Stimulated activated CD8-positive, alpha-beta memory T cell treated with anti-CD3 and anti-CD28 coated beads, Interleukin-15, amount 100 ng/mL, for 1 hour (primary cell): ENCODE measurements at places on chromosomes 2 and 18.
A peak's percentile ranks its signal among the peaks of the same experiment; 100 is the strongest.

GRCh38 chr2:37665043-37665442 is 6.4 kb downstream of the CDC42EP3 start:
- DNase-seq, result no peak

- DNase-seq, result no peak
These were observed 163.0 kb downstream of the PRKCE start for GRCh38 chr2:45814488-45814887.

DNA sequence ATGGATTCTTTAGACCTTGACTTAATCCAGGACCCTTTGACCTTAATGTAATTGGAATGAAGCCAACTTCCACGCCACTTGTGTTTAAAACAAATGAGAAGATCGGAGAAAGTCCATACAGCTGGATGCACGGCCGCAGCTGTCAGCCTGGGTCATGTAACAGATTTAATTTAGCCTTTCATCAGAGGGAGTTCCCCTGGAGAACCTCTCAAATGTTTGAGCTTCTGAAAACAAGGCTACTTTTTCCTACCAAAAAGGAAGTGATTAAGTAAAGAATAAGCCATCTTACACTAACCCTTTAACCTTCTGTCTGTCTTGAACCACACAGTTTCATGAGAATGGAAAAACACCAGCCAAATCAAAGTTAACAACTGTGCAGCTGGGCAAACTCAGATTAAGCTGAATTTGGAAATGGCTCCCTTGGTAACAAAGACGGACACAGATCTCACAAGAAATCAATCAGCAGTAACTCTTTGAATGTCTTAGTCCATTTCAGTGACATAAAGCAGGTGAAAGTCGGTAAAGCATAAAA is 103.6 kb downstream of the DOCK10 start:
- no peak for DNase-seq

- no peak for DNase-seq
These were observed 61.1 kb upstream of the ACYP2 start for GRCh38 chr2:54054271-54054670.

DNA sequence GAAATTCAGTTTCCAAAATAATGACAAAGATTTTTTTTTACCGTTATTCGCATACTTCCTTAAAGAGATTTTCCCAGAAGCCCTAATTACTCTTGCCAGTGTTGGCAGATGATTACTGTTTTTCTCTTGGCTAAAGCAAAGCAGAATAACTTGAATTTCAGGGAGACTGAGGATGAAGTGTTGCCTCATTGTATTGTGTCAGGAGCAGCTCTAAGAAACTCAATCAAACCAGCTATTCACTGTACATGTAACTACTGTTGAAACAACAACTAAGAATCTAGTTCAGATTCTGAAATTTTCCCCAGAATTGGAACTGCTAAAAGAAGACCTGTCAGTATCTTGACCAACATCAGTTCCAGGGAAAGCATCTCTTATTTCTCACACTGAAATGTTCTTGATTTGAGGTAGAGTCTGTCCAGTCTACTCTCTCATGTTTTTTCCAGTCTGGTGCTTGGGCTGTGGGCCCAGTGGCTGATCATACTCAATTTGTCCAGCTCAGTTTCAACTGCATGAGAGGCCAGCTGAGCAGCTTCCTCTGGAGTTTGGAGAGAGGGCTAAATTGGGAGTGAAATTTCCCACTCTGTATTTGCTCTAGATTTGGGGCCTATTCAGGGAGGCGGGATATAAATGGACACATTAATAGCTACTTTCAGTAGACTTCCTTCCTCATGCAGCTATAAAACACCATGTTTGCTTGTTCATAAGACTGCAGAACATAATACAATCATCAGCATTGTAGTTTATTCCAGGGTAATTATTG is 78.5 kb downstream of the PPP1R1C start:
- no peak for DNase-seq

- no peak for DNase-seq
These were observed 21.6 kb downstream of the ASB1 start for GRCh38 chr2:238448031-238448955.

DNA sequence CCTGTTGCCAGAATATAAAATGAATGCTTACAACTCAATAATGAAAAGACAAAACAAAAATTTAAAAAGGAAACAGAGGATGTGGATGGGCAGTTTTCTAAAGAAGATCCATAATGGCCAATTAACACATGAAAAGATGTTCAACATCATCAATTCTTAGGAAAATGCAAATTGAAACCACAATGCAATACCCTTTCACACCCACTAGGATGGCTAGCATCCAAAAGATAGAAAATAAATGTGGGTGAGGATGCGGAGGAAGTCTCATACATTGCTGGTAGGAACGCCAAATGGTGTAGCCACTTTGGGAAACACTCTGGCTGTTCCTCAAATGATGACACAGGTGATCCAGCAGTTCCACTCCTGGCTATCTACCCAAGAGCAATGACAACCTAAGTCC is 130.5 kb downstream of the TNS1 start:
- DNase-seq, result no peak

DNA sequence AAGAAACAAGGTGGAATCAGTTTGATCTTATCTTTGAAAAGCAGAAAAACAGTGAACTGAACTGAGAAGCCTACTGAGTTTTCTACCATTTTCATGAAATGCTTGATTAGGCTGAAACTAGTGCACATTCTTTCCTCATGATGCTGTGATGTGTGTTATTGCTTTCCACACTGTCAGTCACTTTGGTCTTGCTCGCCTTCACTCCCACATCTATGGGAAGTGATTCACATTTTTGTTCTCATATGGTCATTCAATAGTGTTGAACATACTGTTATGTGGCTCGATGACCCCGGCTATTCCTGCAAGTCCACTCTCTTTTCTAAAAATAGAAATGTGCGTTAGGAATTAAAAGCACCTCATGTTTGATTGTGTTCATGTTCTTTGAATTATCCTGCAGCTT is 129.7 kb downstream of the TGIF1 start:
- no peak for DNase-seq

- no peak for DNase-seq
These were observed 10.0 kb upstream of the CRYBA2 start for GRCh38 chr2:219003267-219003634.

DNA sequence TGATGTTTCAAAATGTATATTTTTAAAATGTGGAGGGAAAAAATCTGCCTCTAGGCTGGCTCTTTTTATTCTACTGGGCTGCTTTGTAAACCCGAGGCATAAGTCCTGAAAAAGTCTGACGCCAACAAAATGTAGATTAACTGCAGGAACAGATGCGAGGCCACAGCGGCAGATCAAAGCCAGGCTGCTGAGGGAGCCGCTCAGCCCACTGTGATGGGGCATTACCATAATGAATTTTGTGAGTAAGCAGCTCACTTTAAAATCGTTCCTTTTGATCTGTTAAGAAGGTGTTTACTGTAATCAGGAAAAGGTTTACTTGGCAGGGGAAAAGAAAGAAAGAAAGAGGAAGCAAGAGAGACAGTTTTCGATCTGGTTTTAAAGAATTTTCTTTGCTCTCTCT is 269.0 kb downstream of the ICOS start:
- no peak for DNase-seq

DNA sequence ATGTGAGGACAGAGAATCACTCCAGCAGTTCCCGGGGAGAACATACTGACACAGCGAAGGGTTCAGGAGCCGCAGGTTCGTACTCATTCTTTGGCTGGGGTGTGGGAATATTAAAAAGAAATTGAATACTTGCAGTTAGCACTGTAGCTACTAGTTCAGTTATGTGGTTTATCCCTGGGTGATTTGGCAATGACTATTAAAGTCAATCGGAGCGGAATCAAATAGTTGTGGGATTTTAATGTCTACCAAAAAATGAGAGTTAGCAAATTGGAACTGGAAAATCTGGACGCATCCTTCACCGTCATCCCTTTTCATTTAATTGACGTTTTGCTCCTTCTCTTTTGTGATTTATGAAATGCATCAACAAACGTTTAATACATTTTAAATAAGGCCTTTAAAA is 50.8 kb downstream of the GBX2 start:
- no peak for DNase-seq

- DNase-seq, result peak; percentile 86
These were observed 44.7 kb downstream of the MRPS5 start for GRCh38 chr2:95076705-95077529.

DNA sequence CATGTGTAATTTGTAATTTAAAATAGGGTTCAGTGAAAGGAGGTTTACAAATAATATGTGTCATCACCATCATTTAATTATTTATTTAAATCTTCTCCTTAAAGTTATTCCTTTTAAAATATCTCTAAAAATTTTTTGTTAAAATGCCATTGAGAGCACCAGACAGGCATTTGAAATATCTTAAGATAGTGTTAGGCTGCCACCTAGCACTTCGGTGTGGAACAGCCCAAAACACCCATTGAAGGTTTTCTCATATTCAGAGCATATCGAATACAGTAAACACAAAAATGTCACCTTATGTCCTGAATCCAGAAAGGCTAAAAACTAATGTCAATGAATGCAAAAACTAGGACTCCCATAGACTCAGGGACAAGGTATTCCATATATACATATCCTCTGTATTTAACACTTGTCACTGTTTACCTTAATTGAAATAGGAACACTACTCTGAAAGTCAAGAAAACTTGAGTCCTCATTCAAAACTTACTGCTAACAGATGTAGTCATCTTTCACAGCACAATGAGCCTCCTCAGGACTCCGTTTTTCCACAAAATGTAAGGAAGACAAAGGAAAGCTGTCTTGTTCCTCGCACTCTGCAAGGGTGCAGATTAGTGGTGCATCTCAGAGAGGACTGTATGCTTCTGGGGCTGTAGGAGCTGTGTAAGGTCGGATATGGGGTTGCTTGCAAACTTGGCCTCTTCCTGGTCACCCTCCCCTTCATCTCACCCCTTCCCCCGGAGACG is 329.5 kb downstream of the PAX3 start:
- DNase-seq, result no peak

DNA sequence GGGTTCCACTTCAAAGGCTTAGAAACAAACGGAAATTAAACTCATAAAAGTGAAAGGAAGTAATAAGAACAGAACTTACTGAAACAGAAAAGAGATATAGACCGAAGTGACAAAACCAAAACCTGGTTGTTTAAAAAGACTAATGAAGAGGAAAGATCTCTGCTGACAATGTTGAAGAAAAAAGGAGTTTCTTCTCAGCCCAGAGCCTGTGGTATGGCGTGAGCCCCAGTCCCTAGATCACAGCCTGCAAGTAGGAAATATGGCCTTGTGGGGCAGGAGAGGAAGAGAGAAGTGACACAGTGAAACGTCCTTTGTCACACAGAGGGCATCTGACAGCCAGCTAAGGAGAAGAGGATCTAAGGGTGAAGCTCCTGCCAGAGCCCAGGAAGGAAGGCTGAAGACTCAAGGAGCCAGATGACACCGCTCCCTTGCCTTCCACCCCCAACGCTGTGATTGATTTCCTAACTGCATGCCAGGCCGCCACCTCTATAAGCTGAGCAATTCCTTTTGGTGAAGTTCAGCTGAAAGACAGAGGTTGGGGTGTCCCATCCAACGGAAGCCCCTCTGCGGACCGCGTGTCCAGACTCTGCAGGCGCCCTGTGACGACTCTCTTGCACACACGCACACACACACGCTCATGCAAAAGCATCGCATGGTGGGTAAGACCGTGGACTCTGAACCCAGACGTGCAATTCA is 141.1 kb downstream of the HDAC4 start:
- no peak for DNase-seq

- no peak for DNase-seq
These were observed 330.7 kb downstream of the MTX2 start for GRCh38 chr2:176599796-176600485.

DNA sequence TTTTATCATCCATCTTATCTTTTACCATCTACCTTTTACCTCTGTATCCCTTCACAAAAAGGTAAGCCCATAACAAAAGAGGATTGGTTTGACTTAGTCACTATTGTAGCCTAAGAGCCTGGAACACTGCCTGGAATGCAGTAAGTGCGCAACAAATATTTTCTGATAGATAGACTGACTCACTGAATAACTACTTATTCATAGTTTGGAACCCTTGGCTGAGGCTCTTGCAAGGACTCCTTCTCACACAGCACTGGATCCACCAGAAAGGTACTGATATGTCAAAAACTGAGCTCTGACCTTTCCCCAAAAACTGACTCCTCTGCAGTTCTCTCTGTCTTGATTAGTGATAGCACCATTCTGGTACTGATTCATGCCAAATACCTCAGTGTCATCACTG is 426.7 kb downstream of the SETBP1 start:
- no peak for DNase-seq

GRCh38 chr18:26226229-26227050 is at the start of gene TAF4B:
Gene TAF4B (plus strand): TSS chr18:26226445. CDS start chr18:26226934, 489 bp downstream.
- DNase-seq, result peak; percentile 84

DNA sequence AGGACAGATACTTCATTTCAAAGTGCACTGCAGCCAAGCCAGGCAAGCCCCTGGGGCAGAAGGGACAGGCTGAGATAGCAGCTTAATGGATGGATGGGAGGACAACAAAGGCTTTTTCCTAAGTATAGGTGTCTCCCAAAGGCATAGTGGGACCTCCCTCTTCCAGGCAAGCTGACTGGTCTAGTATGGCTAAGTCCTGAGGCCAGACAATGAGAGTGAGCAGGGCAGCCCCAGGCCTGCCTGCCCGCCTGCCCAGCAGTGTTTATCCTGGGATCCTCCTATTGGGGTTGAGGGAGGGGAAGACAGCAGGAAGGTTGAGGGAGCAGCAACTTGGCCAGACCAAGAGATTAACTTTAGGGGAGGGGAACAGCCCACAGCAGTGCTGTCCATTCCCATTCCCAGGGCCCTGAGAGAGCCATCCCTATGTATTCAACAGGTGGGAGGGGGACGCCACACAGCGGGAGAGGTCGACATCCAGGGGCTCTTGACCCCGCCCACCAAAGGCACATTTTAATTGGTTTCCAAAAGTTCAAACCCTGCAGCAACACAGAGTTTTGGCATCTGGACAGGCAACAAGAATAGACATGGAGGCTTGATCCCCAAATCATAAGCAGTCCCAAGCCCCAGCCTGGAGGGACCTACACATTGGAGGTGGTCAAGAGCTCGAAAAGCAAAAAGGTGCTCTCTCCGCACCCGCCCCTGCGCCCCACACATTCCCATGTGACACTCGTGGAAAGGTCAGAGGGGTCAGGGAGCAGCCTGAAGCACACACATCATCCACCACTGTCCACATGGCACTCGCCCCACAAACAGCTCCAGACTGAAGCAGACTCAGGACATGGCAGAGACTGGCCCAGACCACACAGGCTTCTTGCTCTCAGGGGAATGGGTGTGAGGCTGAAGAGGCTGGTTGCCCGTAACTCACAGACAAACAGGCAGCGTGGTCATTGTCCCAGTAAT is 2.9 kb upstream of the SFXN5 start:
- no peak for DNase-seq

DNA sequence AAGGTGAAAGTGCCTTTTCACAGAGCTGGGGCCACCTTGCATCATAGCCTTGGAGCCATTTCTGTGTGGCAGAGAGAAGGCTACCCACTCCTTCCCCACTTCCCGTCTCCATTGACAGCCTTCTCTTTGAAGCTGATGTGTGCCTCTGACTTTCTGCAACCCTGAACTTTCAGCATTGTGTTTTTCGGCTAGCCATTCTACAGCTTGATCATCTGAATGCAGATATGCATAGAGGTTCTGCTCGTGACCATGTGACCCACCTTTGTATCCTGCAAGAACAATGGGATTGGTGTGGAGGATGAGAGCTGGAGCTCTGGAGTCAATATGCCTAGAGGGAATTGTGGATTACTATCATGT is 69.1 kb upstream of the KCNE4 start:
- no peak for DNase-seq

GRCh38 chr18:13392029-13392750 is 173.6 kb downstream of the LDLRAD4 start:
- no peak for DNase-seq

- no peak for DNase-seq
These were observed 55.9 kb upstream of the EPAS1 start for GRCh38 chr2:46241344-46241743.

- DNase-seq, result no peak
These were observed 238.5 kb upstream of the RGPD4 start for GRCh38 chr2:107588181-107588580.
